M059J (cell line): ENCODE measurements at places on chromosomes 1 and 21.

DNA sequence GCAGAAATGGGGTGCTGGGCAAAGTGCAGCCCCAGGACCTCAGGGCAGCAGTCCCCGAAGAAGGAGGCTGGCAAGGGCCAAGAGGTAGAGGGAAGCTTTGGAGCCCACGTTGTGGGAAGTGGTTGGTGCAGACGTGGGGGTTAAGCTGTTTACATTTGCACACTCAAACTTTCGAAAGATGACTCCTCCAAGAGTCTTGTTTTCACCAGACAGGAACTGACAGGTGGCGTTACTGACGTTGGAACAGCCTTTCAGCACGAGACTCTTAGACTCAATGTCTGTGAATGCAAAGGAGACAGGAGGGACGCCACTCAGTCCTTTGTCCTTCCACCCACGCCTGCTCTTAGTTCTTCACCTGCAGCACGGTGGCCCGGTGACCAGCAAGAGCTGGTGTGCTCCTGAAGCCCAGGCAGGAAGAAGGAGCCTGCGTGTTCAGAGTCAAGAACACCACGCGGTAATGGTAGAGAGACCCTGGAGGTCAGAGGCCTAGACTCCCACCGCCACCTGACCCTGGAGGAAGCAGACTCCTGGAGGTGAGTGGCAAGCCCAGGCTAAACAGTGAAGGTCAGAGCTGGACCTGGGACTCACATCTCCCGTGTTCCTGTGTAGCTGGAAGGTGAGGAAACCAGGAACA, 15.9 kb downstream of the LYPD8 start:
- no peak for DNase-seq

DNA sequence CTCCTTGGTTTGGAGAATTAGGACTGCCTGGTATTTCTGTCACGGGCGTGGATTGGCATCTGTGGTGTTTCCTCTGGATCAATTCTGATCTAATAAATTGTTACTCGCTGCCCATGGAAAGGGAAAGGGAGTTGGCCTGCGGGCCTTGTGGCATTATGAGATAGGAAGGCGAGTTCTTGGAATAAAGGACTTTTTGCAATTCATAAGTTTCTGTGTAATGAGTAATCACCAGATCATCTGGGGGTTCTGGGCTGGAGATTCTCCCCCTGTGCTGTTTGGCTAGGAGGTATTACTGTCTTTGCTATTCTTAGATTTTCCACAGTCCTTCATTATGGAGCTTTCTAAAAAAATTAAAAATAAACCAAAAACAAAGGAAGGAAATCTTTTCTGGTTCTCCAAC, 315.9 kb downstream of the CAMTA1 start:
- DNase-seq = peak; percentile 42

- DNase-seq = no peak
Observed at GRCh38 chr1:214270097-214270650, 10.8 kb upstream of the SMYD2 start.

DNA sequence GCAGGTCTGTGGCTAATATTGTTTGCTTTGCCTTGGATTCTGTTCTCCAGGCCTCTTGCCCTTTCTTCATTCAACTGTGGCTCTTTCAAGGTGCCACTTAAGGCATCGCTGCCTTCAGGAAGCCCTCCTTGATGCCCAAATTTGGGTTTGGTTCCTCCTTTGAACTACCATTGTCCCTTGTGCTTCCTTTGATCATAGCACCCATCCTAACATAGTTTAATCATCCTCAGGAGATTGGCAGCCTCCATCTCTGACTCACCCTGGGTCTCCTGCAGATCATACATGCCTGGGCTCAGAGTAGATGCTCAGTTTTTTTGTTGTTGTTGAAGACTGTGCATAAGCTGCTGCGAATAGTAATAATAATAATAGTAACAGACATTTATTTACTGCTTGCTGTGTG, 54.4 kb upstream of the ACOT11 start:
- DNase-seq = peak; percentile 40

GRCh38 chr1:183884526-183884925, 79.6 kb downstream of the RGL1 start:
- DNase-seq = no peak

GRCh38 chr1:147643974-147644373, 26.4 kb downstream of the ACP6 start:
- no peak for DNase-seq

DNA sequence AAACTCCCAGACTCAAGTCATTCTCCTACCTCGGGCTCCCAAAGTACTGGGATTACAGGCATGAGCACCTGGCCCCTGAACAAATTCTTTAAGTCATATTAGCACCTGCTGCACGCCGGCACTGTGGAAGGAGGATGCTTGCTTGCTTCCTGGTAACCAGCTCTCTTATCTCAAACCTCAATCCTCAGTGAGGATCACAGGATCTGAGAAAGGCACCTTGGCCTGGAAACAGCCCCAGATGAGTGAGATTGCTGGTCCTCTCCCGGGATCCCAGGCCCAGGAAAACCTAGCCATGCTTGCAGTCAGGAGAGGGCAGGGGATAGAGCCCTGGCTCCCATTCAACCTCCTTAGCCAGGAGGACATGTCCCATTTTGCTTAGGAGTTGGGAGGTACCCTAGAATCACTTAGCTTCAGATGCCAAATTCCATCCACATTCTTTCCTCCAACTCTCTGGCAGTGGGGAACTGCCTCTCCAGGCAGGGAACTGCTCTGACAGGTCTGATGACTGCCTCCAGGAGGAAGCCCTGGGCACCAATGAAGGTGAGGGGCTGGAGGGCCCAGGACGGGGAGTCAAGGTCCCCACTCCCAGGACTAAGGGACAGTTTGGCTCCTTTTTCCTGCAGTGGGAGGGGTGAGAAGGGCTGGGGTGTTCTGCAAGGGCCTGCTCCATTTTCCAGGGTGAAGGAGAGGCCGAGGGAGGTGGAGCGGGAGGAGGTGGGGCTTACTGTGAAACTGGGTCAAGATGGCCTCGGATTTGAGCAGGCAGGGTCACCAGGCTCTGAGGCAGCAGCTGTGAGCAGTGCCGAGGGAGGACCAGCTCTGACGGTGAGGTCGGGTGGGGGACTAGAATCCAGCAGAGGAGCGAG, 9.5 kb downstream of the GPR37L1 start:
- DNase-seq = no peak

DNA sequence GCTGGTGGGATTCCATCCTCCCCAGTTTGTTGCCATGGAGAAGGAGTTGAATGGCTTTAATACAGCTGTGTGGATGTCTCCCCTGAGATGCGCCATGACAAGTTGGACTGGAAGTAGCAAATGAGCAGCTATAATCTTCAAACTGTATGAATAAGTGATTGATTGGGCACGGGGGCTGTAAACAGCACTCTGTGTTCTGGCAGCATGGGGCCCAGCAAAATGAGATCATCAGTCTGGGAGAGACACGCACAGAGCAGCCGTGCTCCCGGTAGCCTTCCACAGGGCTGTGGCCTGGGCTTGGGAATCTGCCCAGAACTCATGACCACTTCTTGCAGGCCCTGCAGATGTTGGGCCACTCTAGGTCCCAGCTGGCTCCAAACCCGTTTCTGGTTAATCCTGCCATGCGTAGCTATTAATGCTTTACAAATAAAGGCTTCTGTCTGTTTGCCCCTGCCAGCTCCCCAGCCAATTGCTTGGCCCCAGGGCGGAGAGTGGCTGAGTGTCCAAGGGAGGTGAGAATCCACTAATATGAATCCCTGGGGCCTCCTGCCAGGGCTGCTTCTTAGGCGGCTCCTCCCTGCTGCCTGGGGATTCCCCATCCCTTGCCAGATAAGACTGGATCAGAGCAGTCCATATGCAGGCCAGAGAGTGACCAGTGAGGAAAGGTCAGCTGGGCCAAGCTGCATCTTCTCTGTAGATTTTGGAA, 642.9 kb downstream of the AJAP1 start:
- DNase-seq = peak; percentile 81

DNA sequence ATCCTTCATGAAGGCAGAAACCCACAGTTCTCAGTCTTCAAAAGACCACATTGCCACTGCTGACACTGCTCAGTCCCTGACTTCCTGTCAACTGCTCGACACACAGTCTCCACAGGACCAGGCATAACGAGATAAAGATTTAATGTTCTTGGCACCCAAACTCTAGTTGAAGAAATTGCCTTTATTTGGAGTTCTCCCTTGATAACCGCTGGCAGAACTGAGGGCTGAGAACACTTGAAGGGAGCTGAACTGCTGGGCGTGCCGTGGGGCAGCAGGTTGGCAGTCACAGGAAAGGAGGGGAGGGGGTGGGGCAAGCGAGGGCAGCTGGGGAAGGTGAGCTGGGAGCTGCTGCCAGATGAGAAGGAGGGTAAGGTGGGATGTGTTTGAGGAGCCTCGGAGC, 15.9 kb downstream of the HENMT1 start:
- no peak for DNase-seq

GRCh38 chr1:79044974-79045650, 38.6 kb upstream of the ADGRL4 start:
- DNase-seq = peak; percentile 64

- peak; percentile 17 for DNase-seq
Observed at GRCh38 chr1:75985827-75986226, 53.6 kb upstream of the ASB17 start.

DNA sequence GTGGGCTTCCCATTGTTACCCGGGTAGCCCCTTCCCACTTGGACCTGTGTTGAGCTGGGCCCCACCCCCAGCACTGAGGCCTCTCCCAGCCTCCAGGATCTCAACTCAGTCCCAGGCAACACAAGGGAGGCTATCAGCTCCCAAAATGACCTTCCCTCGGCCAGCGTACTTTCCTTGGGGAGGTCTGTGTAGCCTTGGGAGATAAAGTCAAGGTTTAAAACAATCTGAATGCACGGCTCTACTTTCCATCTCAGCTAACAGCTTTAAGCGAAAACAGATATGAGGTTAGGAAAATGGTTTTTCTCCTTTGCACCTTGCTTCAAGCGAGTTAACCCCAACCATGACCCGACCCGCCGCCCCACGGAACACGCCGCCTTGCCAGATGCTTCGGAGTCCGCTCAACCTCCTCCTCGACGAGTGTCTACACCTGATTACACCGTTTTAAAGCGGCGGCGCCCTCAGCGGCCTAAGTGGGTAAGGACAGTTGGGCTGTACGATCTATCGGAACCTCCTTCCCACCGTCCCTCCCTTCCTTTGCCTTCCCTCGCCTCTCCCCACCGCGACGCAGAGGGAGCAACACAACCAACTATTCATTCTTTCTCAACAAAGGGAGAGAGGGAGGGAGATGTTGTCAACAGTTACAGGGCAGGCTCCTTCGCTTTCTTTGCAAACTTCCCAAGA, 1.1 kb downstream of the BCAR3 start:
- DNase-seq = peak; percentile 96

DNA sequence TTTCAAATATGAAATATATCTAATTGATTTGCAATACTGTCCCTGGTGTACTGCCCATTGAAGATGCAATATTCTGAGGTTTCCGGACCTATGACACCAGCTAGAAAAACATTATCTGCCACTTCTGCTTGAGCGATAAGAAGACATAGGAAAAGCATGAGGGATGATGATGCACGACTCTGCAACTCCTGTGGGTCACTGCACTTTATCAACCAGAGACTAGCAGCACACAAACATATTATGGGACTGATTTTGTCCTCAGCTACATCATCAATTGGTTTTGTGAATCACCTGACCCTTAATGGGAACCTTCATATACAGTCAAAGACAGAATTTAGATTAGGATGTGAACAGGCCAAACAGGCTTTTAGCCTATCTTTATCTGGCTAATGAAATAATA, 13.8 kb upstream of the KCNA3 start:
- no peak for DNase-seq

DNA sequence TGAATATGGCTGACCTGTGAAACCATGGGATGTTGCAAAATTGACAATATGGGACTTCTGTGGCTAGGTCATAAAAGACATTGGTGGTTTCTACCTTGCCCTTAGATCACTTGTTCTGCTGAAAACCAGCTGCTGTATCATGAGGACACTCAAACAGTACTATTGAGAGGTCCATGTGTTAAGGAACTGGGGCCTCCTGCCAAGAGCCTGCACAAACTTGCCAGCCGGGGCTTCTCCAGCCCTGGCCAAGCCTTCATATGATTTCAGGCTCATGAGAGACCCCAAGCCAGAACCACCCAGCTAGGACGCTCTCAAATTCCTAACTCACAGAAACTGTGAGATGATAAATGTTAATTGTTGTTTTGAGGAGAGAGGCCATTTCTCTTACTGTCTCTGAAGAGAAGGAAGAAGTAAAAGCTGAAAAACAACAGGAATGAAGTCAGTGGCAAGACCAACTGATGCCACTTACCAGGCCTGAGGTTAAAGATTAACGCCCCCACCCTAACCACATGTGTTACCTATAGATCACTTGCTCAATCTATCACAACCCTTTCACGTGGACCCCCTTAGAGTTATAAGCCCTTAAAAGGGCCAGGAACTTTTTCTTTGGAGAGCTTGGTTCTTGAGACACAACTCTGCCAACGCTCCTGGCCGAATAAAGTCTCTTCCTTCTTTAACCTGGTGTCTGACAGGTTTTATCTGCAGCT, 3.9 kb upstream of the PITHD1 start:
- no peak for DNase-seq

- DNase-seq = peak; percentile 85
Observed at GRCh38 chr1:16068356-16069270, 4.8 kb downstream of the FAM131C start.

DNA sequence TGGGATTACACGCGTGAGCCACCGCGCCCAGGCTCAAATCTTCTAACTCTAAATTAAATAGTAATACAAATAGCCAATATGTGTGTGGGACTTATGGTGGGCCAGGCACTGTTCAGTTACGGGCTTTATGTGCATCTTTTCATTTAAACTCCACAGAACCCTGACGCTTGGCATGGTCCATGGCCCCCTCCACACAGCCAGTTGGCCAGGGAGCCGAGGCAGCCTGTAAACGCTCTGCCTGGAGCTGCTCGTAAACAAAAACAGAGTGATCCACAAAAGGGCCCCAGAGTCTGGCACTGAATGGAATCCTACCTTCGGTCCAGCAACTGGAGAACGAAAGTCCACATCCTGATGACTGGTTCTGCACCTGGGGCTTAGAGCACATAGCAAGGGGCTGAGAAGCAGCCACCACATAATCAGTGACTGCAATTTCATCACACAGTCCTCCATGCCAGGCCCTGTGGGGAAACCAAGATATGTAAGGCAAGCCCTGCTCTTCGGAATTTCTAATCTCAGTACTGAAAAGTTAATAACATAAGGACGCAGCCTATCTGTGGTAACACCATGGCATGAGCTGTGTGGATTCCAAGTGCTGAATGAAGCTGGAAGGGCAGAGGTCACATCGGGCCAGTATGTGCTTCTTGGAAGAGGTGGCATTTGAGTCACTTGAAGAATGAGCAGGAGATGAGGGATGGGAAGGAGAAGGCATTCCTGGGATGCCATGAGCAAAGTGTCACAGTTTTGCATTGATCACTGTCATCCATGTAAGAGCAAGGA, 13.5 kb upstream of the ADAMTSL4 start:
- DNase-seq = peak; percentile 78

- peak; percentile 10 for DNase-seq
Observed at GRCh38 chr1:204818998-204819397, 51.7 kb upstream of the NFASC start.
